ENCODE measurements at places on chromosomes 1 and 21.

DNA sequence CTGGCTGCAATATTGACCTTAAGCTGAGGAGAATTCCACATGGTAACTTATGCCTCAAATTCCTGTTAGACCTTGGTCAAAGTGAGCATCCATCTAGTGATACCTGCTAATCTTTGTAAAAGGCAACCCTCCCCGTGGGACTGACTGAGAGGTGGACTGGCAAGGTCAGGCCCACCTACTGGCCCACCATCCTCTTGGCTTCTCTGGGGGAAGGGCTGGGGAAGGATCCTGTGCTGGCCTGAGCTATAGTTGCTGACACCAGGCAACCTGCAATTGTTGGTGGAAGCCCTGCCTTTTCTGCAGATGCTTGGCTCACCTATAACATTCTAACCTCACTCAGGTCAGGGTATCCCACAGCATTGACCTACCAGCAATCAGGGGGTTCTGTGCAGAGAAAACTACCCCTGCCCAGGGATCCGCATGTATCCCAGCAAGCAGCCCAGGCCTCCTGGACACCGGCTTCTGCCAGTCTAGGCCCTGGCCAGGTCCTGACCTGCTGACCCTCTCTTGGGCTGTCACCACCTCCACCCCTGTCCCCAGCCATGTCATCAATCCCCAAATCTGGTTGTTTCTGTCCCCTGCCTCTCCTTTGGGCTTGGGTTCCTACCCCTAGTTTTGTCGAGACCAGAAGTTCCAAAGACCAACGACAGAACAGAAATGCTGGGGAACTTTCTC lies 108.1 kb upstream of the EDN2 start:
- DNase-seq = no peak

GRCh38 chr21:44654576-44655175 lies at the start of gene KRTAP12-4:
TSS of gene KRTAP12-4 (minus strand) at chr21:44654659. CDS start at chr21:44654614, 45 bp downstream.
- DNase-seq = no peak

DNA sequence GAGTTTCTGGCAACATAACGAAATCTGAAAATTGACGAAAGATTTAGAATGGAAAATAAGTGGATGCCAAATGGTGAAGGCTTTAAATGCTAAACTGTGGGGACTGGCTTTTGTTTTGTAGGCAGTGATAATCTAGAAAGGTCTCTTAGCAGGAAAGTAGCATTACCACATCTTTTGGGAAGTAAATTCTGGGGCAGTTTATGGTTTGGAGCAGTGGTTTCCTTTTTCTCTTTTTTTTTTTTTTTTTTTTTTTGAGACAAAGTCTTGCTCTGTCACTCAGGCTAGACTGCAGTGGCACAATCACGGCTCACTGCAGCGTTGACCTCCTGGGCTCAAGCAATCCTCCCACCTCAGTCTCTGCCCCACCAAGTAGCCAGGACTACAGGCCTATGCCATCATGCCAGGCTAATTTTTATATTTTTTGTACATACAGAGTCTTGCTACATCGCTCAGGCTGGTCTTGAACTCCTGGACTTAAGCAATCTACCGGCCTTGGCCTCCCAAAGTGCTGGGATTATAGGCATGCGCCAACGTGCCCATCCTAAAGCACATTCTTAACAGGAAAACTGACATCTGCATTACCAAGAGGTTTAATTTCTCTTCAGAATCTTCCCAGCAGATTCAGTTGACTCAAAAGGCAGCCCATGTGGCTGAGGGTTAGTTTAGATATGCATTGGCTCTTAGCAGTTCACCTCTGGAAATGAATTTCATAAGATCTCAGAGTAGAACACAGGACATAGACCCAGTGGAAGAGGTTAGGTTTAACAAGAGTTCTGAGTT lies 32.9 kb downstream of the C21orf91 start:
- no peak for DNase-seq

- no peak for DNase-seq
Observed at GRCh38 chr1:212520746-212521145, 87.8 kb upstream of the ATF3 start.

DNA sequence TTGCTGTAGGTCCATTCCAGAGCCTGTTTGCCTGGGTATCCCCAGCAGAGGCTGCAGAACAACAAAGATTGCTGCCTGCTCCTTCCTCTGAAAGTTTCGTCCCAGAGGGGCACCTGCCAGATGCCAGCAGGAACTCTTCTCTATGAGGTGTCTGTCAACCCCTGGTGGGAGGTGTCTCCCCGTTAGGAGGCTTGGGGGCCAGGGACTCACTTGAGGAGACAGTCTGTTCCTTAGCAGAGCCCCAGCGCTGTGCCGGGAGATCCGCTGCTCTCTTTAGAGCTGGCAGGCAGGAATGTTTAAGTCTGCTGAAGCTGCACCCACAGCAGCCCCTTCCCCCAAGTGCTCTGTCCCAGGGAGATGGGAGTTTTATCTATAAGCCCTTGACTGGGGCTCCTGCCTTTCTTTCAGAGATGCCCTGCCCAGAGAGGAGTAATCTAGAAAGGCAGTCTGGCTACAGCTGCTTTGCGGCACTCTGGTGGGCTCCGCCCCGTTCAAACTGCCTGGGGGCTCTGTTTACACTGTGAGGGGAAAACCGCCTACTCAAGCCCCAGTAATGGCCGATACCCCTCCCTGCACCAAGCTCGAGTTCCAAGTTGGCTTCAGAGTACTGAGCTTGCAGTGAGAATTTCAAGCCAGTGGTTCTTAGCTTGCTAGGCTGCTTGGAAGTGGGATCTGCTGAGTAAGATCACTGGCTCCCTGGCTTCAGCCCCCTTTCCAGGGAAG lies 8.7 kb upstream of the SLC25A24 start:
- no peak for DNase-seq

Measured in stimulated activated CD4-positive, alpha-beta T cell treated with anti-CD3 and anti-CD28 coated beads, Interleukin-15, amount 100 ng/mL, for 1 hour (primary cell).